ENCODE measurements at places on chromosomes 11 and 22. TPM values are rescaled to one million over a fixed set of nuclear protein-coding genes. Genes with fewer than 3 reads are reported as not detected.

KCNJ1 gene
- total RNA-seq, result not detected

CRYBB2 gene
- total RNA-seq, result not detected

PTPRCAP gene
- total RNA-seq, result 445 TPM

ARHGAP20 gene
- 0.08 TPM for total RNA-seq

RHOD gene
- not detected for total RNA-seq

USH1C gene
- total RNA-seq, result not detected

TMEM123 gene
- 461 TPM for total RNA-seq

HBE1 gene
- not detected for total RNA-seq
